ENCODE measurements at places on chromosomes 4 and X. TPM values are rescaled to one million over a fixed set of nuclear protein-coding genes. Genes with fewer than 3 reads are reported as not detected.

Gene KLB
- not detected for total RNA-seq

Gene BTK
- total RNA-seq = not detected

Gene ARAP2
- total RNA-seq = 3.0 TPM

Gene PPEF2
- total RNA-seq = not detected

Gene GAGE13
- total RNA-seq = not detected

Gene CCNA2
- total RNA-seq = 1.3 TPM

Gene TCEAL2
- 0.26 TPM for total RNA-seq
